ENCODE measurements at places on chromosomes 1 and 21.

- no peak for DNase-seq
Measured at GRCh38 chr1:37153116-37154100, 119.1 kb upstream of the GRIK3 start.

GRCh38 chr1:233172201-233172600 lies 123.3 kb downstream of the PCNX2 start:
- no peak for DNase-seq

DNA sequence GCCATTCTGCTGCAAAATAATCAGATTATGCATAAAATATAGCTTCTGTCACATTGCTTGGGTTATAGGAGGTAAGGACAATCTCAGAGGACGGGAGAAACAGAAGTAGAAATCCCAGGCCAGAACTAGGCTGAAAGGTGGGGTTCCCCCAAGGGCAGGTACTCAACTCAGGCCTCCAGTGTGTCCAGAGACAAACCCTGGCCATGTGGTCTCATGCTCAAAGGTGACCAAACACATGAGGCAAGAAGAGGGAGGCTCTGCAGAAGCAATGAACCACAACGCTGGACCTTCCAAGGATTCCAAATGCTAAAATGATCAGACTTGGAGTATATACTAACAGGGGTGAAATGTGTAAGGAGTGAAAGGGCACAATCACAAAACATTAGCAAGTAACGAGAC lies 103.8 kb downstream of the DMRTB1 start:
- no peak for DNase-seq

DNA sequence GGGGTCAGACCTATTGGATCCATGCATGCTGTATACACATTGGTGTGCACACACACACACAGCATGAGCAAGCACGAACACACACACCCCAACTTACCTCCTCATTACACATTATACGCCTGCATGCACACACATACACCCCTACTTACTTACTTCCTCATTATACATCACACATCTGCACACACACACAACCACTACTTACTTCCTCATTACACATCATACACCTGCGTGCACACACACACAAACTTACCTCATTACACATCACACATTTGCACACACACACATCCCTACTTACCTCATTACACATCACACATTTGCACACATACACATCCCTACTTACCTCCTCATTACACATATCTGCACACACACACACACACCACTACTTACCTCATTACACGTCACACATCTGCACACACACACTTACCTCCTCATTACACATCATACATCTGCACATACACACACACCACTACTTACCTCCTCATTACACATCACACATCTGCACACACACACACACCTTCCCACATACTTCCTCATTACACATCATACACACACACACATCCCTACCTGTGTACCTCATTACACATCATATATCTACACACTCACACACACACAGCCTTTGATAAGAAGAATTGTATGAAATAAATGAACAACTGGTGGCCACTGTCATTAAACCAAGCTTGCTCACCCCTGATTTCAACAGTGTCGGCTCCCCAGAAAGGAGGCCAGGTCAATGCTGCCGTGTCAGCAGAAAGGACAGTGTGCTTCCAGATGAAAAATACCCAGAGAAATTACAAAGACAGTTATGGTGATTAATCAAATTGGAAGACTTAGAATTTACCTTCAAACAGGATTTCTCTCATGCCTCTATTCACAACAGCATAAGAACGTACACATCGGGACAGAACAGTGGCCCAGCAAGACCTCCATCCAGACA lies 117.8 kb downstream of the SETD4 start:
- no peak for DNase-seq

DNA sequence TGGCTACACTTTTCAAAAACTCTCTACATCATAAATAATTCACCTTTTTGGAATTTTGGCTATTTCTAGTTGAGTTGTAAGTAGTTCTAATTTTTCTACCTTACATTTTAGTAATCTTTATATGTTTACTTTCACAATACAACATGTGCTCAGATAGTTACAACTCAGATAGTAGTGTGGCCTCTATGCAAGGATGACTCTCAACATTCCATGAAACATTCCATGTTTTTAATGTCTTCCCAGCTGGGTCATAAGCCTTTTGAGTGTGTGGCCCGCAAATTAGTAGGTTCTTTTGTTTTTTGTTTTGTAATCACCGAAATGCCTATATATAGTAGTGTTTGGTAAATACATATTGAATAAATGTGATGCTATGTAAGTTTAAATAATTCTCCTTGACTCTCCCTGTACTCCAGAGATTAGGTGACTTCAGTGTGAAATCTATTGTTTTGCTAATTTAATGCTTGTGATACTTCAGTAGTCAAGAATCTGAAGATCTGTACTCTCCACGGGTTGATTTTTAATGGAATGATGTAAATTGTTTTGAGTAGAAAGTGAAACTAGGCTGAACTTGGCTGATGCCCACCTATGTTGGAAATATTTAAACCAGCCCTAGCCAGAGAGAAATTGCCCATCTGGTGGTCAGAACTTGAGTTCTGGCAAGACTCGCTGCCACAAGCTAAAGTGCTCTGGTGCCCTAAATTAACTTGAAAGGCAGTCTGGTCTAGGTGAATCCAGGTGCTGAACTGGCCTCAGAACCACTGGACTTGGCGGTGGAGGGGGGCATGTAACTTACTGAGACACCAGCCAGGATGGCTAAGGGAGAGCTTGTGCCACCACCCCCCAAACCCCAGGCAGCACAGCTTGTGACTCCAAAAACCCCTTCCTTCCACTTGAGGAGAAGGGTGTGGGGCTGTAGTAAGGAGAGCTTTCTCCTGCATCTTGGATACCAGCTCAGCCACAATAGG lies 165.6 kb downstream of the USP25 start:
- no peak for DNase-seq

- DNase-seq = no peak
Measured at GRCh38 chr1:14298806-14299205, 299.7 kb upstream of the KAZN start.

- DNase-seq = peak; percentile 70
Measured at GRCh38 chr1:7070389-7071029, 285.3 kb downstream of the CAMTA1 start.

- no peak for DNase-seq
Measured at GRCh38 chr1:116008656-116009390, 32.5 kb downstream of the SLC22A15 start.

- DNase-seq = no peak
Measured at GRCh38 chr1:212062832-212063438, 27.4 kb downstream of the DTL start.

- DNase-seq = no peak
Measured at GRCh38 chr21:24705201-24705600, 902.1 kb downstream of the MRPL39 start.

Measured in left cardiac atrium (tissue), 4 donors.